GDM1 (cell line): ENCODE measurements at places on chromosomes 5 and 9.
A peak's percentile ranks its signal among the peaks of the same experiment; 100 is the strongest.

- peak; percentile 26 for DNase-seq
Measured at GRCh38 chr5:135569755-135570452, 8.9 kb downstream of the CXCL14 start.

- peak; percentile 64 for DNase-seq
Measured at GRCh38 chr5:67215519-67216471, 19.2 kb upstream of the CD180 start.

DNA sequence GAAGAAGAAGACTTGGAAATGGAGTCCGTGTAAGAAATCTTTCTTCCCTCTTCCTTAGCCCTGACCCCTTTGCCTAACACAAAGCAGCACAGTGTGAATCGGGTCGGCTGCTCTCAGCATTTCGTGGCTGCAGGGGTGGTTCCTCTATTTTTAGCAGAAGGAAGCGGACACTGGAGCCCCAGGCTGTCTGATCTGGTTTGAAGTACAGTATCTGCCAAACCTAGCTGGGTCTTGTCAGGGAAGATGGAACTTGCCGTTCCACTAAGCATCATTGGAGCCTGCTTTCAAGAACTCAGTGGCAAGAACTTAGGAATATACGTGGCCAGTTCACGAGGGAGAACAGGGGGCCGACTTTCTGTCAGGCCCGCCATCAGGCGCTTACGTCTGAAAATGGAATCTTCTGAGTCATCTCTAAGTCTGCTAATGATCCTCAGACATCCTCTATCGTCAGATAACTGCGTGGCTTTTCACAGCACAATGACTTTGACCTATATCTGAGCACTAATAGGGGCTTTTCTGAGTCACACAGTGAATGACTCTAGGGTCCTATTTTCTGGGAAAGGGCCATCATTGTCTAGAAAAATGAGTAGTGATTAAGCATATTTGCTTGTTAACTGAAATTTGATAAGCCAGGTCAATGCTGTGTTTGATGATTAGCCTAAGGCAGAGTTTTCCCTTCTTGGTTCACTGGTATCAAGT, 43.3 kb upstream of the NCS1 start:
- DNase-seq, result peak; percentile 42

DNA sequence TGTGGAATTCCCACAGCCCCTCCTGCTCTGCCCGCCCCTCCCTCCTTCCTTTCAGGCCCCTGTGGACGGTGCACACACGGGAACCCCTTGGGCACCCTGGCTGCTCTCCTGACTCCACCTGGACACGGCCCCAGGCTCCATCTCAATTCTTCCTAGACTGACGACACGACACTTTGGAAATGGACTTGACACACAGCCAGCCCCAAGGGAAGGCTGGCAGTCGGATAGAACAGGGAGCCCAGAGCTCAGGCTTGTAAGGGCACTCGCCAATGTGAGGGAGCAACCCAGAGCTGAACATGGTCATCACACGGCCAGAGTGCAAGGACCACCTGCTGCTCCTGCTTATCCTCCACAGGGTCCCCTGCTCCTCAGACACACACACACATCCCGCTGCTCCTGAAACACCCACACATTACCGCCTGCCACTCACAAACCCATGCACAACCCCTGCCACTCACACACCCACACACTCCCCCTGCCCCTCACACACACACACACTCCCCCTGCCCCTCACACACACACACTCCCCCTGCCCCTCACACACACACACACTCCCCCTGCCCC, 8.9 kb downstream of the SLC9A3 start:
- no peak for DNase-seq

DNA sequence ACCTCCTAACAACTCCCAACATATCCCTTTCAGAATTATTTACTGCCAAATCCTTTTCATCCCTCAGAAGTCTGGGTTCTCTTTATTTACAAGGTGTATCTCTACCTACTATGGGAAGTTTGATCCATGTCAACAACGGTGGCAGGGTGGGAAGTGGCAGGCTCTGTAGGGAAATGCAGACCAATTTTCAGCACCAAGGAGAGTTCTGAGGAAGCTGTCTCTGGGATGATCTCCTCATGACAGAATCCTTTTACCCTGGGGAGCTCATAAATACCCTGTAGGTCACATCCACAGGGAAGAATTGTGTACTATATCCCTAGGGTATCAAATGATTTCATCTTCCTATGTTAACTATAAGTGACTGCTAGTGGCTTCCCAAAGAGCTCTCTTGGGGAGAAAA, 107.8 kb upstream of the NEK6 start:
- no peak for DNase-seq

- no peak for DNase-seq
Measured at GRCh38 chr9:110451726-110452125, 114.1 kb upstream of the TXNDC8 start.

GRCh38 chr5:100899675-100900074, 3.4 kb downstream of the ST8SIA4 start:
- DNase-seq, result no peak

DNA sequence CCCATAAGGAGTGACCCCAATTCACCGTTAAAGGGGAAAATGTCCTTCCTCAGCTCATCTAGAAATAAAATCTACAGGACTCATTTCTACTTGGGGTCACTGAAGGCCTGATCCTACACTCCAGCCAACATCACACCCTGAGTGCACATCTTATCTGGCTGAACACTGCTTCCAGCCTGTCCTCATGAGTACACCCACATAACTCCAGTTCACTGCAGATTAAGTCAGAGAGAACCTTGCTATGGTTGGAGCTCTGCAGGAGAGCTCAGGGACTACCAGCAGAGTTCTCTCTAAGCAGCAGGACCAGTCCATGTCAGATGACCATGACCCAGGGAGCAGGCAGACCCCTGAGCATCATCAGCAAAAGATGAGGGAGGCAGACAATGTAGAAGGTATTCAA, 126.9 kb upstream of the MAP3K1 start:
- DNase-seq, result no peak

GRCh38 chr5:148666353-148666752, 12.0 kb upstream of the HTR4 start:
- DNase-seq, result no peak

- DNase-seq, result no peak
Measured at GRCh38 chr9:14747111-14747510, 24.6 kb upstream of the CER1 start.

- DNase-seq, result no peak
Measured at GRCh38 chr5:66540078-66540477, 56.1 kb upstream of the MAST4 start.

DNA sequence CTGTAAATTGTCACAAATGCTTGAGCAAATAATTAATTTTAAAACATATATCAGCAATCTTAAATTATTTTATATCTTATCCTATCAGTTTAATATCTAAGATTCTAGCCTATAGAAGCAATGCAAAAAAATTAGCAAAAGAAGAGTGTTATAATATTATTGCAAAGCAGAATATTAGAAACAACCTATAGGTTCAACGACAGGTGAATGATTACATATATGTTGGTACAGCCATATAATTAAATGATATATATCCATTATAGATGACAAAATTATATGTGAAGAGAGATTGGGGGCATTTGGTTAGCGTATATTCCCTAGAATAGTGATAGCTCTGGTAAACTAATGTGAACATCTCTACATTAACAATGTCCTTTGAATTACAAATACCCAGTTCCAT, at the start of gene IFNE:
TSS of gene IFNE (minus strand) at position 101 of the 400 bp plus-strand sequence. CDS start 619 bp downstream, outside the sequence.
- no peak for DNase-seq

DNA sequence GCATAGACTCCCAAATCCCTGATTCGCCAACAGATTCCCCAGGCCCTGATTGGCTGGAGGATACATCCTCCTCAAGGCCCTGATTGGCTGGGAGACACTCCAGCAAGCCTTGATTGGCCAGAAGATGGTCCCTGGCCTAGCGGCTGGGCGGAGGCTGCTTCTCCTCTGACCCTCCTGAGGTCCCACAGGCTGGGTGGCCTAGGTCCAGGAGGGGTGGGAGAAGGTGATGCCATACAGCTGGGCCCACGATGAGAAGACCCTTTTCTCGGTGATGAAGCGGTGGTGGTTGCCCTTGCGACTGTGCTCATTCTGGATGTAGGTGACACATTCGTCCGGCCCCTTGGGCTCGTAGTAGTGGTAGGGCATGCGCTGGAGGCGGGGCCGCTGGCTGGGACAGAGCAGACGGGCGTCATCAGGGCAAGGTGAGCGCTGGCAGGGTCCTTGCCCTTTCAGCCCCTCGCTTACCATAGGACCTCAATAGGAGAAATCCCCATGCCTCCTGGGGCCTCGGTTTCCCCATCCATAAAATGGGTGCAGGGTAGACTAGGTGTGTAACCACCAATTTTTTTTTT, 9.0 kb upstream of the AK1 start:
- DNase-seq, result no peak

DNA sequence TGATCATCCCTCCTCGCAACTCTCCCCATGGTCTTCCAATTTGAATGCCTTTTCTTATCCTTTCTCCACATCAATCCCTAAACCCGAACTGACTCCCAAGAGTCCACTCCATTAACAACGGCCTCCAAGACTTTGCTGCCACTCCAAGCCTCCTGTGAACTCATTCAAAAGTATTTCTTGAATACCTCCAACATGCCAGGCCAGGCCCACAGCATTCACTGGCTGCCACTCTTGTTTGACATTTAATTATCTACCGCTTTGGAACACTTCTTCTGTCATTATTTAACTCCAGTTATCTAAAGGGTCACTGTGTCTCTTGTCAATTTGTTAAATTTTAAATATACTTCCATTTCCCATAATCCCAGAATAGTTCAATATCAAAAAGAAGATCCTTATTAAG, 378.9 kb downstream of the EFNA5 start:
- DNase-seq, result no peak
